ENCODE measurements at places on chromosomes 4 and X. TPM values are rescaled to one million over a fixed set of nuclear protein-coding genes. Genes with fewer than 3 reads are reported as not detected.

DNA sequence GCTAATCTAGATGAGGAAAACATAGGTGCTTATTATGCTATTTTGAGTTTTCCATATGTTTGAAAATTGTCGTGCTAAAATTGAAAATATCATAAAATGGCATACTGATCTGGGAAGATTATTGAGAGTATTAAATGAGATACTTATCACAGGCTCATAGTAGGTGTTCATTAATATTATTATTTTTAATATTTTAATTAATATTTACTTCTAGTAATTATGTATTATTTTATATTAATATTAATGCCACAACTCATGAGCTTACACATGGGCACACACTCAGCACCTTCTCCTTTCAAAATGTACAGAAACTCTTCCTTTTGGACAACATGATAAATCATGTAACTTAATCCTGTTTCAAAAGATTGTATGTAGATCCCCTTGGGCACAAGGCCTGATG, 223.6 kb downstream of the RAB28 start:
- H3K36me3 ChIP-seq = no peaks in the 10 kb centered on the region
- DNase-seq = no peak
- no peaks in the 10 kb centered on the region for H3K4me1 ChIP-seq
- H3K4me3 ChIP-seq = no peak overlapping the region
- no peak overlapping the region for H3K27ac ChIP-seq

- H3K36me3 ChIP-seq = no peaks in the 10 kb centered on the region
- H3K27me3 ChIP-seq = no peaks in the 10 kb centered on the region
- no peak for DNase-seq
Measured at GRCh38 chr4:65825116-65825753, 154.9 kb upstream of the EPHA5 start.

DNA sequence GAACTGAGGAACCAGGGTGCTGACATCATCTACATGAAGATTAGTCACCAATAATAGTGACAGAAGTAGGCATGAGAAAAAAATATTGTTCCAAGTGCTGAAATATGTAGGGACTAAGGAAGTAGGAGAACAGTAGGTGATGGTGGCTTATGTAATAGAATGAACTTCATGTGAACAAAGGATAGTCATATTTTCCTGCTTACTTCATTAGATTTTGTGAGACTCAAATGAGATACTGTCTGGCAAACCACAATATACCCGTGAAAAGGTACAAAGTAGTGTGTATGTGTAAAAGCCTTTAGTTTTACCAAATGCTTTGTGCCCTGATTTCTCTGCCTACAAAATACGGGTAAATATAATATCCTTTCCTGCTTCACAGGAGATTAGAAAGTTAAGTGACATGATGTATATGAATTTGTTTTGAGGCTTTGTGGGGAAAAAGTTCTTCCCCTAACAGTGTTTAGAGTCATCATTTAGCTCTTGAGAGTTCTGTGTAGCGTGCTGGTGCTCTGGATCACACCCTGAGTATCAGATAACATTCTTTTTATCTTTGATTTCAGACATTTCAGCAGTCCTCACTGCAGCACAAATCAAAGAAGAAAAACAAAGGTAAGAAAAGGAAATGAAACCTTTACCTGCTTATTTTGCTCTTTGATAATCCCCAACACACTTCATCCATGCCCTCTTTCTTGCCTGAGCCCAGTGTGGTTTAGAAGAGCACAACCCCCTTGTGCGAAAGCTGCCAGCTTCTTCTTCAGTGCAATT, 67.9 kb downstream of the KLHL34 start:
- DNase-seq = no peak
- H3K27me3 ChIP-seq = no peaks in the 10 kb centered on the region
- no peaks in the 10 kb centered on the region for H3K36me3 ChIP-seq
- no peak overlapping the region for H3K27ac ChIP-seq
- H3K4me3 ChIP-seq = no peak overlapping the region

DNA sequence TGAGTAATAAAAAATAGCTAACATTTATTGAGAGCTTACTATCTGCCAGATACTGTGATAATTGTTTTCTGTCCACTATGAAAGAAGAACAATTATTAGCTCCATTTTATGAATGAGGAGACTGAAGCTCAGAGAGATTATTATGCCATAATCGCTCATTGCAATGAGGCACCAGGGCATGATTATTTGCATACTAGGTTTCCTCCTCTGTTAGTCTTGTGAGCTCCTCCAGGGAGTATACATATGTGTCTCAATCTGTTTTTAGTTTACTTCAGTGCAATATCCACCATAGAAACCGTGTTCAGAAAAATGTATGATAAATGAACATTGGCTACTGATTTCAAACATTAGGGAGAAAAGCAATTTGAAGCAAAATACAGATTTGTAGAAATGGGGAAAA, 139.4 kb upstream of the OTUD4 start:
- DNase-seq = no peak
- no peaks in the 10 kb centered on the region for H3K27me3 ChIP-seq
- no peaks in the 10 kb centered on the region for H3K36me3 ChIP-seq
- H3K27ac ChIP-seq = no peak overlapping the region
- no peaks in the 10 kb centered on the region for H3K4me1 ChIP-seq

DNA sequence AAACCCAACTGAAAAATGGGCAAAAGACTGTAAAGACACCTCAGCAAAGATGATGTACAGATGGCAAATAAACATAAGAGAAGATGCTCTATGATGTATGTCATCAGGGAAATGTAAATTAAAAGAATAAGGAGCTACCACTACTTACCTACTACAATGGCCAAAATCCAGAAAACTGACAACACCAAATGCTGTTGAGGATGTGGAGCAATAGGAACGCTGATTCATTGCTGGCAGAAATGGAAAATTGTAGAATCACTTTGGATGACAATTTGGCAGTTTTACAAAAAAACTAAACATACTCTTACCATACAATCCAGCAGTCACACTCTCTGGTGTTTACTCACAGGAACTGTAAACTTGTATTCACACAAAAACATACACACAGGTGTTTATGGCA, 222.3 kb upstream of the LDB2 start:
- no peaks in the 10 kb centered on the region for H3K36me3 ChIP-seq
- no peak for DNase-seq
- no peaks in the 10 kb centered on the region for H3K4me1 ChIP-seq
- H3K4me3 ChIP-seq = no peak overlapping the region
- no peak overlapping the region for H3K27ac ChIP-seq

SH3BGRL gene
- total RNA-seq = 35.3 TPM

DOK7 gene
- 1.9 TPM for total RNA-seq

All from right lobe of liver (tissue), 6 donors.